Stimulated activated CD4-positive, alpha-beta T cell treated with anti-CD3 and anti-CD28 coated beads, Interleukin-4, amount 100 ng/mL, for 4 hours (primary cell): ENCODE measurements at places on chromosomes 2 and 18.

DNA sequence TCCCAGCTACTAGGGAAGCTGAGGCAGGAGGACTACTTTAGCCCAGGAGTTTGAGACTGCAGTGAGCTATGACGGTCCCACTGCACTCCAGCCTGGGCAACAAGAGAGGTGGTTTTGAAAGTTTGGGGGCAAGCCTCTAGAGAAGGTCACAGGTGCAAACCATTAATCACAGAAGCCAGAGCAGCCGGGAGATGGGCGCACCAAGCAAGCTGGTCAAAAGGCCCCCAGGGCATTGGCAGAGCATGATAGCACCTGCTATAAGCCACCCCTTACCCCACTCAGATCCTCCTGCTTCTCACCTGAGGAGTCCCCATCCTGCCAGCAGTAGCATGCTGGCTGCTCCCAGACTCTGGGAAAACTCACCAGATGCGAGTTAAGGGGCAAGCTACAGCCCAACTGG, 116.1 kb upstream of the RAB12 start:
- no peak for DNase-seq

- no peak for DNase-seq
These were observed 66.5 kb downstream of the ALPK2 start for GRCh38 chr18:58562146-58562998.

- DNase-seq, result no peak
These were observed 38.6 kb upstream of the GPAT2 start for GRCh38 chr2:96073170-96073775.

- no peak for DNase-seq
These were observed 75.7 kb upstream of the CDCA7 start for GRCh38 chr2:173278794-173279526.

GRCh38 chr2:2793514-2793913, 462.4 kb upstream of the MYT1L start:
- no peak for DNase-seq

DNA sequence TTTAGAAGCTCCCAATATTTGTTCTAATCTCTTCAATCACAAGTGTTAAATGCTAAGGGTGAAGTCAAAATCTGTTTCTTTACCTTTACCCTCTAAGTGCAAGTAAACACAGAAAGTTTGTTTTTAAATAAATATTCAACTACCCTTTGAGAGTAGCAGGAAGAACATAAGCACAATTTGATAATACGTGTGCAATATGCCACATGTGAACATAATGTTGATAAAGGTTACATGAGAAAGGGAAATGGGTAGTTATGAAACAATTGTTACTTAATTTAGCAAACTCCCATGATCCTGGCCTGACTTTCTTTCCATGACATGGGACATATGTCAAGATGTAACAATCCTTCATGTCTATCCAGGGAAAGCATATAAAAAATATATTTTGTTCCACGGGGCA, 7.1 kb downstream of the SPRED2 start:
- DNase-seq, result no peak

DNA sequence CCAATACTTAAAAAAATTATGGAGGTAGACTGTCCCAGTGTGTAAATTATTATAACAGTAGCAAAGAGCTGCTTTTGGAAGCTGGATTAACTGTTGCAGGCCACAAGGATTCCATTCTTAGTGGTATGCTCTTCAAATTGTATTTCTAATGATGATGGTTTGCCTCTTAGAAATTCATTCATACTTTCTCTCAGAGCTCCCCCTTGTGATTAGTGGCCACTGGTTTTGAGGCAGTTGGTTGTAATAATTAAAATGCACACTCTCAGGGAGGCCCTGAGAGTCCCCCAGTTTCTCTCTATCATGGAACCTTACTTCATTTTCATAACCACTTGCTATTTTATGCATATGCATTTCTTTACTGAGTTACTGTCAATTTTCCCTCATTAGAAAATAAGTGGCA, 122.5 kb downstream of the PLA2R1 start:
- DNase-seq, result no peak

GRCh38 chr2:155944218-155944617, 388.3 kb downstream of the NR4A2 start:
- DNase-seq, result no peak

DNA sequence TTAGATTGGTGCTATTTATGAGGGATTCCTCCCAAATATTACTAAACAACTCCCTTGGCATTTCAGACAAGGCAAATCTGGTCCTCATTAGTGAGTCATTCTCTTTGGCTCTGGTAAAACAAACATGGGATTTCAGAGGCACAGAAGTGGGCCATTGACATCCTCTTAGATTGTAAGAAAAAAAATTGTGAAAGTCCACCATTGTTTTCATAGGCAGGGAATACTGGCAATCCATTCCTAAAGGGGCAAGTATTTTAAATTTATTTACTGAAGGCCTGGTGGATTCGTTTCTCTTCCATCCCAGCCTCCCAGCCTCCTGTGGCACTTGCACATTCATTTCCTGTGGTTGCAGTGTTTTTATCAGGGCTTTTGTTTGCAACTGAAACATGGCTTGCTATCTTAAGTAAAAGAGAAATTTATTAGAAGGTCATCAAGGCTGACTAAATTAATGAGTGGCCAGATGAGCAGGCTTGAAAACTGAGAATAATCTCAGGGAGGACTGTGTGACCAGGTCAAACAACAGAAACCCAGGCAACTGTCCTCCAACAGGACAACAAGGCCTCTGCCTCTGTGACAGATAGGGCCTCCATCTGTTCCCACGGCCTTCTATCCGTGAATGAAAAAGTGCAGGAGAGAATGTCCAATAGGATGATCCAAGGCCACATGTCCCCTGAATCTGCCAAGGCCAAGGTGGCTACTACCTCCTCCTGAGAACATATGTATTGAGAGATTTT, 23.1 kb upstream of the TNFAIP6 start:
- no peak for DNase-seq

- DNase-seq, result no peak
These were observed 52.5 kb downstream of the FECH start for GRCh38 chr18:57533868-57534510.

- no peak for DNase-seq
These were observed 188.6 kb upstream of the NCKAP5 start for GRCh38 chr2:133756833-133757232.

DNA sequence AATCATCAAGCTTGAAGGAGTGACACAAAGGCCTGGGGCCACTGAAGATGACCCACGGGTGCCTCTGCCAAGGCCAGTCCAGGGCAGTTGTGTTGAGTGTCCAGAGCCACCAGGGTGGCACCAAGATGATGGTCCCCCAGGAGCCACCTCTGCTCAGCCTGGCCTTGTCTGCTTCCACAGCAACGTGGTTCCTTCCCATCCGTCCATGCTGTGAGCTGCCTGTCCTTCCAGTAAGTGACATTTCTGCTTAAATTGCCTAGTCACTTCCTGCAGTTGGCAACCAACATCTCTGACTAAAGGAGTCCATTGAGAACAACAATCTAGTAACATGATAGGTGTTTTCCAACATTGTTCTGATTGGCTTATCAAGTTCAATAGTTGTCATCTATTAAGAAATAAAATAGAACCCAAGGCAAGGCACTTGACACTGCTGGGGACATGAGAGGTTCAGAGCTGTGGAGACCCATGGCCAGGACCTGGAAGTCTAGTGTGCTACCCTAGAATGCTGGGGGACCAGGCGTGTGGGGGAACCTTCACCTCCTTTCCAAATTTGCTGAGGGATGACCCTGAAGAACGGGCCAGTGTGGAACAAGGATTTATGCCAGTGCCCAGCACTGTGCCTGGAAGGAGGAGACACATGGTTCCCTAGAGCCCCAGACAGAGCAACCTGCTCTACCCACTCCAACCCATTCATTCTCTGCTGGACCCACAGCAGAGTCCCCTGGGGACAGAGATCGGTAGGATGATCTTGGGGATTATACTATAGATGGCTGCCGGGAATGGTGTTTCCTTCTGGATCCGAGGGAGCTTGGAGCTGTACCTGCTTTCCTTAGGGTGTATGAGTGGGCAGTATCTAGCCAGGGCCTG, 98.9 kb upstream of the EPC2 start:
- DNase-seq, result no peak

DNA sequence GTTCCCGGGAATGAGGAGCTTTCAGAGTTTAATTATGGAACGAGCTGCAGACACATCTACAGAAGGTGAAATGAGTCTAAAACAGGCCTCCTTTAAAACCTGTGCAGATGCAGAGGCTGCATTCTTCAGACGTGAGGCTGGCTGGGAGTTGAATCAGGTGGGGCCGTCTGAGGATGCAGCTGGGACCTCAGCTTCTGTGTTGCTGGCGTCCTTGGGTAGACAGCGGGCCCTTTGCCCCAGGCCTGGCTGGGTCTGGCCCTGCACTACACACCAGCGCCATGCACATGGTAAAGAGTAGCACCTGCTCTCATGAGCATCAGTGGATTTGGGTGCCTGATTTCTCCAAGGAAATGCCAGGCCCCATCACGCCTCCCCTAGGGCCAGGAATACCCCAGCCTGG, 67.3 kb downstream of the TMEM18 start:
- DNase-seq, result no peak

DNA sequence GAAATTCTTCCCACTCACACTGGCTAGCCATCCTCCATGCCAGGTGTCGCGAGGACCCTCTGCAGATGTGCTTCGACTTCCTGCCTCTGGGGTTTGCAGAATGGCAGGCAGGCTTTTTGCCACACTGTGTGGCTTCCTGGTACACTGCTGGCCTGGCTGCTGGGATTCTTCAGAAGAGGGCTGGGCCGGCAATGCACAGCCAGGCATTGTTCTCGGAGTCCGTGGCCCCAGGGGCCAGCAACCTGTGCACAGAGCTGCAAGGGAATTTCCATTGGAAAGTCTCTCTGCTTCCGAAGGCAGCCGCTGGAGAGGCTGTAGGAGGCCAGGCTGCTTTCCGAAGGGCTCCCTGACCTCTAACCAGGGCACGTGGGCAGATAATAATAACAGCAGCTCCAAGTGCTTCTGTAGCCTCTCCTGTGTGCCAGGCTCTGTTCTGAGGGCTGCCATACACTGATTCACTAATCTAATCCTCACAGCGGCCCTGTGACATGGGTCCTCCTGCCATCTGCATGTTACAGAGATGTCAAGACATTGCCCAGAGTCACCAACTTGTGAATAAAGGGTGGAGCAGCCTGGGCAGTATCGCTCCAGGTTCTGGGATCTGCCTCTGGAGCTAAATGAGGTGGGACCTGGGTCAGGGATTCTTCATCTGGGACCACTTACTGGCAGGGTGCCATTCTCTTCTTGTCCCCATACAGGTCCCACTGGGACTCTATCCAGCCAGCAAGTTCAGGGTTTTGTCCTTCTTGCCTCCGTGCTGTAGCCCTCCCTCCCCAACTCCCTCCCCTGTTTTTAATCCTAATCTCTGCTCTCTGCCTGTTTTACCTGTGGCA, 5.0 kb downstream of the LDLRAD4 start:
- no peak for DNase-seq

DNA sequence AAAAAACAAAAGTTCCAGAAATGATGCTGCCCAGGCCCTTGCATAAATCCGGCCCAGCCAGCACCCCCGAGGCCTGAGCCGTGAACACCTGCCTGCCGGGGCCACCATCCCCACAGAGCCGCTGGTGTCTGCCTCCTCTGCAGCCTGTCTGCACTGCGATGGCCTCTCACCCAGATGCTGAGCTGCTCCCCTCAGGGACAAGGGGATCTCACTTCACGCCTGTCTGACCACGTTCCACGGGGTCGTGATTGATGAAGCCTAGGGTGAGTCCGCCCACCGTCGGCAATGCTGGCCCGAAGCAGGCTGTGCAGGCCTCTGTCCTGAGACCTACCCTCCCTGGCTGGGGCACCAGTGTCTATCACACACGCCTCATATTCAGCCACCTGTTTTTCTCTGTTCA, 444.2 kb downstream of the EIPR1 start:
- no peak for DNase-seq

GRCh38 chr2:29013057-29013780, 32.1 kb downstream of the TOGARAM2 start:
- DNase-seq, result no peak

DNA sequence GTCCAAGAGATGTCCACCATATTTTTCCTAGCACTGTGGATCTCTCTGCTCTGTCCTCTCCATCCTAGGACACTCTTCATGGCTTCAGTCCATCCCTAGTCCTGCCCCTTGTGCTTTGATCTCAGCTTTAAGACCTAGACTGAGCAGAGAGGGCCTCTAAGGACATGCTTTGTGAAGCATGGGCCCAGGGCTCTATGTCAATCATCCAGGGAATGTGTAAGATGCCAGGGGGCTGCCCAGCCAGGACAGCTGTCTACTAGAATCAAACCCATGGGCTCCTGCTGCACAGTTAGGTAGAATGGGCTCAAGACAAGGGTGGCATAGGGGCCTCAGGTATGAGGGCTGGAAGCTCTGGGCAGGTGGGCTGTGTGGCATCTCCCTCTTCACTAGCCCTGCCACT, 24.9 kb downstream of the TET3 start:
- DNase-seq, result no peak

- DNase-seq, result no peak
These were observed 58.3 kb upstream of the BCL2L11 start for GRCh38 chr2:111062417-111062816.

DNA sequence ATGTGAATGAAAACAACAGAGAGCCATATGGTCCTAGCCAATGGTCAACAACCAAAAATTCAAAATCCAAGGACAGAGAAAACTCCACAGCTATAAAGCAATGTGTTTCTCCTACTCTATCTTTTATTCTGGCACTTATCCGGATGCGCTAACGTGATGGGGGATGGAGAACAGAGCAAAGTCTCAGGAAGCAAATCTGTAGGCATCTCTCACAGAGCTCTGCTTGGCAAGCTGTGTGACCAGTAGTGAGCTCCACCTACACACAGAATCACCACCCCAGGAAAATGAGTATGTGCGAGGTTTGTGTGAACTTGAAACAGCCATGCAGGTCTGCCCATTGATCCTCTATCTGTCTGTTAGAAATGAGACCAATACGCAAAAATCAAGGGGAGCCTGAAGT, 584.3 kb downstream of the BCL11A start:
- no peak for DNase-seq

GRCh38 chr2:10266133-10266620, 36.5 kb upstream of the HPCAL1 start:
- DNase-seq, result no peak

GRCh38 chr2:198376677-198377076, 572.3 kb downstream of the PLCL1 start:
- DNase-seq, result no peak

DNA sequence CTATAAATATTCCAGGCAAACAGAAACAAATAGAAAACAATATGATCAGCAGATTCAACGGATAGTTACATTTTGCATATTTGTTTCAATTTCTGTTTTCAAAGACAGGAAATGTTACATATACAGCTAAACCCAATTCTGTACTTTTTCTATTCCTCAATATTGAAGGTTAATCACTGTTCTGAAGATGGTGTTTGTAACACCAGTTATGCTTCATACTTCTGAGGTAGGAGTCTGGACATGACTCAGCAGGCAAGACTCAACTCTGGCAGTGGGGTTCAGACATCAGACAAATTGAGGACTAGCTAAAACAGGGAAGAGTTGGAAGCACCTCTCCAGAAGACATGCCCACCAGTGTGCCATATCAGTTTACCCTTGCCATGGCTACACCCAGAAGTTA, 16.6 kb downstream of the SERPINB13 start:
- DNase-seq, result no peak
